Hepatic stellate cell (primary cell): ENCODE measurements at places on chromosomes 3 and 15.

- no peak for DNase-seq
Measured at GRCh38 chr3:194944526-194944925, 258.8 kb downstream of the FAM43A start.

DNA sequence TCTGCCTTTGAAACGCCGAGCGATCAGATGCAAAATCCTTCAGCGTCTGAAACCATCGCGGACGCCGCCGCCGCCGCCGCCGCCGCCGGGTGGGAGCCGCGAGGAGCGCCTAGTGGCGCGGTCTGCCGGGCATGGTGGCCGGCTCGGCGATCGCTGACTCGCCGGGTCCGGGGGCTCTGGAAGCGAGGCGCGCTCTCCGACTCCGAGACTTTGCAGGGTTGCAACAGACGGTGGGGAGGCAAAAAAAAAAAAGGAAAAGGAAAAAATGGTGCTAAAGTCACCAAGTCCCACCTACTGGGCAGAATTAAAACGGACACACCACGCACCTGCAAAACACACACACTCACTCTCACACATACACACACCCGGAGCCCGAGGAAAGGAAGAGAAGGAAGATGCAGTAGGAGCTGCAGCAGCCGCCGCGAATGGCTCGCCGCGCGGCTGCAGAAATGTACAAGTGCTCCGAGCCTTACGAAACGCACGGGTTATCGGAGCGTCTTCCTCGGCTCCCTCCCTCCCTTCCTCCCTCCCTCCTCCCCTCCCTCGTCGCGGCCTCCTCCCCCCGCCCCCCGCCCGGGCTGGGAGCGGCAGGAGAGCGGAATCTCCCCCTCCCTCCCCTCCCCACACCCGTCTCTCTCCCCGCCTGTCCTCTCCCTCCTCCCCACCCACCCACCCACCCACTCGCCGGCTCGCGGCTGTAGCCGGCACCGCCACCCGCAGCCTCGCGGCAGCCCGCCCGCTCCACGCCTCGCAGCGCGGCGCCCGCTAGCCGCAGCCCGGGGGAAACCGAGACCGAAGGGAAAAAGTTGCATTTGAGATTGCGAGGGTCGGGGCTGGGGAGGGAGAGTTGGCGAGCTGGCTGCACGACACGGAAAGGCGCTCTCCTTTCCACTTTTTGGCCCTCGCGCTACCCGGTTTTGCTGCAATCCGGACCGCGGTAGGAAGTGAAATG, at the start of gene NTRK3:
NTRK3 (minus strand) TSS at position 461 of the 952 bp plus-strand sequence. CDS start 586 bp downstream, outside the sequence.
- no peak for DNase-seq

DNA sequence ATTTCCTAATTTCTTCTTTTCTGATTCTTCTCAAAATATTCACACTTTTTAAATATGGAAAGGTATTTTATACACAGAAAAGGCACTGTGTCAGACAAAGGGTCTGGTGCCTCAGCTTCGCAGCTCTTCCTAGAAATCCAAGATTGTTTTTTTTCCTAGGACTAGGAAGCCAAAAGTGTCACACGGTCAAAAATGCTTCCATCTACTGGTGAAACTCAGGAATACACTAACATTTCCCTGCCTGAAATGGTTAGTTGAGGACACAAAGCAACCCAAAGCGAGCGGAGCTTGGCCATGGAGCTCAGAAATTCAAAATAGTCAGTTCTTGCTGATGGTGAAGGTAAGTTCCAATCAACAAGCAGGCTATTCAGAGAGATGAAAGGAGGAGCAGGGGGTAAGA, 426.5 kb upstream of the RASGRP1 start:
- no peak for DNase-seq

- no peak for DNase-seq
Measured at GRCh38 chr15:47961401-47962090, 159.2 kb upstream of the SLC24A5 start.

- no peak for DNase-seq
Measured at GRCh38 chr3:174355505-174355904, 503.6 kb upstream of the NAALADL2 start.
